ENCODE measurements at places on chromosomes 1 and 21.

DNA sequence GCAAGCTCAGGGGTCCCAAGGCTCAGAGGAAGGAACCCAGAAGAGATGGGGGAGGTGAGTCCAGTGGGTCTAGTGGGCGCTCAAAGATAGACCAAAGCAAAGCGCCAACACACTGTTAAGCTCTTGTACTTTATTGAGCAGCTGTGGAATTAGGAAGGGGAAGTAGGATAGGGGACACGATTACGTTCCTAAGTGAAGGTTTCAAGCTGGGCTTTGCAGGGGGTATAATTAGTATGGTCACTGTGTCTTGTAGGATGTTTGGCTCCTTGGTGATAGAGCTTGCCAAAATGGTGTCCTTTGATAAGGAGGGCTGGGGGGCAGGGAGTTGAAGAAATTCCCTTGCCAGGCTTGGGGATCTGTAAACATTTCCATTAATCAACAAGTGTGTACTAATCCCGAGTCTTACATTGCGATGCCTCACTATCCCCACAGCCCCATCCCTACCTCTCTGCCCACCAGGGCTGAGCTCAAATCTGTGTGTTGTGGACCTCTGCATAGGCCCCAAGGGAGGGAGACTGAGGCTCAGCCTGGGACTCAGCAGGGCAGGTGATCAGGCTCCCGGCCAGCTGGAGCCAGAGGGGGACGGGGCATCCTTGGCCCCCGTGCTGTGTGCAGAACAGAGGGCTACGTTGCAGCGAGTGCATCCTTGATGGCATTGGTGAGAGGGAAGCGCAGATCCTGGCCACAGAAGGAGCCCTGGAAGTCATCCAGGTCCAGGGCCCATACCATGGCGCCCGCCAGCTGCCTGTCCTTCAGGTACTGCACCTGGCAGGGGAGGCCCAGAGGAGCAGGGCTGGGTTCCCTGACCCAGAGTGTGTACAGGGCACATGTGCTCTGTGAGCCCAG lies 3.4 kb upstream of the MYBPH start:
- H3K27me3 ChIP-seq: no peaks in the 10 kb centered on the region
- H3K27ac ChIP-seq: peak overlapping the region; percentile 89
- H3K36me3 ChIP-seq: no peaks in the 10 kb centered on the region
- DNase-seq: no peak
- H3K4me3 ChIP-seq: no peak overlapping the region

DNA sequence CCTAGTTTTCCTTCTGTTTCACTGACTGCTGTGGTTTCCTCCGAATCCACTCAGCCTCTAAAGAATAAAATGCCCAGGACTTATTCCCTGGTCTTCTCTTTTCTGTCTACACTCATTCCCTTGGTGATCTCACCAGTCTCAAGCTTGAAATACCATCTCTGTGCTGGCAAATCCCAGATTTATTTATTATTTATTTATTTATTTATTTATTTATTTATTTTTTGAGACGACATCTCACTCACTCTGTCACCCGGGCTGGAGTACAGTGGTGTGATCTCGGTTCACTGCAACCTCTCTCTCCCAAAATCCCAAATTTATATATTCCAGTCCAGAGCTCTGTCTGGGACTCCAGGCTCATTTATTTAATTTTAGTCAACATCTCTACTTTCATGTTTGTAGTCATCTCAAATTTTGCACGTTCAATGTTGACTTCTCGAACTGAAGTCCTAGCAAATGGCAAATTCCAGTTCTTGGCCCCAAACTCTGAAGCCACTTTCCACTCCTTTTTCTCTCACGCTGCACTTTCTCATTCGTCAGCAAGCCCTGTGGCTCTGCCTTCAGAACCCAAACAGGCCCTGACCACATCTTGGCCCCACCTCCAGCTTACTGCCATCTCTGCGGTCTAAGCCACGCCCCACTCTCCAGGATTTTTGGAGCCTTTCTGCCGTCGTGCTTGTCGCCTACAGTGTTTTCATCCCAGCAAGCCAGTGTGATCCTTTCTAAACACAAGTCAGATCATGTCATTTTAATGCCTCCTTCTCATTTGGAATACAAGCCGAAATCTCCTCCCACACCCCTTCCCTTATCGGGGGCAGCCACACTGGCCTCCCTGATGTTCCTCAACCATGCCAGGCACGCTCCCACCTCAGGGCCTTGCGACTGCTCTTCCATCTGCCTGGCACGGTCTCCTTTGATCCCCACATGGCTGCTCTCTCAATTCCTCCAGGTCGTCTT lies 14.2 kb upstream of the TENT5B start:
- H3K27me3 ChIP-seq: peaks cover 4% of the 10 kb centered on the region
- H3K4me3 ChIP-seq: no peak overlapping the region
- peak; percentile 53 for DNase-seq
- peaks cover 4% of the 10 kb centered on the region for H3K4me1 ChIP-seq
- no peaks in the 10 kb centered on the region for H3K36me3 ChIP-seq

- peak overlapping the region; percentile 91 for H3K27ac ChIP-seq
- no peaks in the 10 kb centered on the region for H3K36me3 ChIP-seq
- no peak for DNase-seq
- peaks cover 21% of the 10 kb centered on the region for H3K4me1 ChIP-seq
- no peak overlapping the region for H3K4me3 ChIP-seq
Measured at GRCh38 chr1:185318431-185319138, 1.5 kb upstream of the IVNS1ABP start.

DNA sequence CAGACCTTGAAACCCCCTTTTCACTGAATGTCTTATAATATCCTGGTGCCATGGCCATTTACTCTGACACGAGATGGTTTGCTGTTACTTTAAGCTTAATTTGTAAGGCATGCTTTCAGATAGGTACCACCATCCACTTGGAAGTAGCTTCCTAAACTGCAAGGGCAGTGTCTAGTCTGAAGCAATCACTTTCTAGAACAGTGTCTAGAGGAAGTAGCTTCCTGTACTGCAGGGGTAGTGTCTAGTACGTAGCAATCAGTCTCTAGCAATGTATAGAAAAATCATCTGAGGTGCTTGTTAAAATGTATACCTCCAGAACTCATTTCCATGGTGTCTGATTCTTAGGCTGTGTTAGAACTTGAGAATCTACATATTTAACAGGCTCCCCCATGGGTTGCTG lies 42.5 kb downstream of the ZBTB40 start:
- H3K36me3 ChIP-seq: peaks cover 9% of the 10 kb centered on the region
- no peak overlapping the region for H3K4me3 ChIP-seq

DNA sequence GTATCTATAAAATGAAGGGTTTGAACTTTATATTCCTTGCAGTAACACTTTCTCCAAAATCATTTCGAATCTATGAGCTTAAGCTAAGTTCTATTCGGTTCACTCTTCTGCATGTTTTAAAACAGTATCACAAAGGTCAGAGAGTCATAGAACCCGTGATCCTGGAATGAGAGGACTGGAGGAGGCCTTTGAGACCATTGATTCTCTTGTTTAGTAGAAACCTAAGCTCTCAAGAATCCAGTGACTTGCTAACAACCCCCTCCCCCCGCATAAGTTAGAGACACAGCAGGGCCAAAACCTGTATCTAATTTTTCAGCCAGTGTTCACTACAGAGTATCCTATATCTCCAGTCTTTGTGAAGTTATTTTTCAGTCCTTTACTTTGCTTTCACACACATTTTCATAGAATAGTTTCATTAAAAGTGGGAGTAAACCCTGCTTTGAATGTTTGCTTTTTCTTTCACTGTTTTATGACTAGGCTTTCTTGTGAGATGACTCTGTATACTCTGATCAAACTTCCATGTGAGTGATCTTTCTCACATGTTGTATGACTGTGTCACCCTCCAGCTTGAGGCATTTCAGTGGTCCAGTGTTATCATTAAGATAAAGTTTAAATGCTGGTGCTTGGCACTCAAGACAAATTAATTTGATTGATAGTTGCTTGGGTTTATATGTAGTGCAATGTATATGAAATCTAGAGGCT lies 275.4 kb upstream of the SGIP1 start:
- no peak overlapping the region for H3K4me3 ChIP-seq
- peak overlapping the region; percentile 13 for H3K27ac ChIP-seq
- no peaks in the 10 kb centered on the region for H3K36me3 ChIP-seq
- H3K27me3 ChIP-seq: no peaks in the 10 kb centered on the region
- peaks cover 43% of the 10 kb centered on the region for H3K4me1 ChIP-seq
- DNase-seq: no peak

Data from psoas muscle (tissue), 8 donors.